Heart right ventricle (tissue), 16 donors: ENCODE measurements at places on chromosomes 6 and 20. TPM values are rescaled to one million over a fixed set of nuclear protein-coding genes. Genes with fewer than 3 reads are reported as not detected.
A peak's percentile ranks its signal among the peaks of the same experiment; 100 is the strongest.

GRCh38 chr20:55582498-55582897 is 422.8 kb downstream of the CBLN4 start:
- no peak for DNase-seq

DNA sequence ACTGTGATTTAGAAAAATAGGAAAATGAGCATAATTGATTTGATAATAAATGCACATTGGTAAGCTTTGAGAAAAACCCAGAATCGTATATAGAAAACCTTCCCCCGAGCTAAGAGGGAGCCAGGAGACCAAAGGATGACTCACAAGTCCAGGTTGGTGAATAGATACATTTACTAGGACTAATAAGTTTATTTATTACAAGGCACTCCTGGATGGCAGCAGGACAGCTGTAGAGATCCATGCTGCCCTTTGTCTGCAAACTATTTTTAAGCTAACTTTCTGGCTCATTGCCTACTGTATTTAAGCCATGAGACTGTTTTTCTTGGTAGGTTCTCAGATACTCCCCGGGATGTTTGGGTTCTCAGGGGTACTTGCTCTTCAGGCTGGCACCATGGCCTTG is 13.4 kb downstream of the CASP8AP2 start:
- no peak for DNase-seq

DNA sequence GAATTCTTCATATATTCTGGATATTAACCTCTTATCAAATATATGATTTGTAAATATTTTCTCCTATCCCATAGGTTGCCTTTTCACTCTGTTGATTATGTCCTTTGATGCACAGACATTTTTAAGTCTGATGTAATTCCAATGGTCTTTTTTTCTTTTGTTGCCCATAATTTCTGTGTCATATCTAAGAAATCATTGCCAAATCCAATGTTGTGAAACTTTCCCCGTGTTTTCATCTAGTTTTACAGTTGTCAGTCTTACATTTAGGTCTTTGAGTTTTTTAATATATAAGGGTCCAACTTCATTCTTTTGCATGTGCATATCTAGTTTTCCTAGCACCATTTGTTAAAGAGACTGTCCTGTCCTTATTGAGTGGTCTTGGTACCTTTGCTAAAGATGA is 111.5 kb downstream of the SESN1 start:
- DNase-seq, result no peak

DLK2 gene
- 0.54 TPM for total RNA-seq

DNA sequence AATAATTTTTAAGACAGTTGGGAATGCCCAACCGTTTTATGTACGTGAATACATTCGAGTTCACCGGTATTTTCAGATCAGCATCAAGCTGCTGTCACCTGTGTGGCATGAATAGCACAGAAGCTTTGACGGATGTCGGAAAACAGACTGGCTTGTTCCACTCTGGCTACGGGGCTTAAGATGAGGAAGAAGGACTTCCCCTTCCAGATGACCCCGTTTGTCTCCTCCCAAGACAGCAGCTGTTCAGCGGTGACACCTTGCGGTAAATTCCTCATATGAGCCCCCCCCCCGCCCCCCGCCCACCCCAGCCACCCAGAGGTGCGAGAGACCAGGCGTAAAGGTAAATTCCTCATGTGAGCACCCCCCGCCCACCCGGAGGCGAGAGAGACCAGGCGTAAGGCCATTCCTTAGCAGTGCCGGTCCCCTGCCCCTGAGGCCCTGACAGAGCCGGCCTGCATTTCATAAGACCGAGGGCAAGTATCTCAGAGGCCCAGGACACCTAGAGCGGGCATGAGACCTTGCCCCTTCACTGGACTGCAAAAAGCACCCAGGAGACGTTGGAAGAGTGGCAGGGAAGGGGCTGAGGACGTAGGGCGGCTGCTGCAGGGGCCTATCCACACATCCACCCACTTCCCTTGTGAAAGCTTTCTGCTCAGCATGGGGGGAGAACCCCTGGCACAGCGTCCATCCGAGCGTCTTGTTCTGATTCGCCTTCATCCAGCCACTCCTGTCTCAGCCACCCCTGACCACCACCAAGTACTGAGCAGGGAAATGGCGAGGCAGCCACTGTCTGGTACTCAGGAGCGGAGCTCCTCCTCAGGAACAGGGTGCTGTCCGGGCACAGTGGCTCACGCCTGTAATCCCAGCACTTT is 7.3 kb upstream of the PCMTD2 start:
- DNase-seq, result no peak

GRCh38 chr6:142845143-142845571 is 99.8 kb downstream of the HIVEP2 start:
- DNase-seq, result no peak

DNA sequence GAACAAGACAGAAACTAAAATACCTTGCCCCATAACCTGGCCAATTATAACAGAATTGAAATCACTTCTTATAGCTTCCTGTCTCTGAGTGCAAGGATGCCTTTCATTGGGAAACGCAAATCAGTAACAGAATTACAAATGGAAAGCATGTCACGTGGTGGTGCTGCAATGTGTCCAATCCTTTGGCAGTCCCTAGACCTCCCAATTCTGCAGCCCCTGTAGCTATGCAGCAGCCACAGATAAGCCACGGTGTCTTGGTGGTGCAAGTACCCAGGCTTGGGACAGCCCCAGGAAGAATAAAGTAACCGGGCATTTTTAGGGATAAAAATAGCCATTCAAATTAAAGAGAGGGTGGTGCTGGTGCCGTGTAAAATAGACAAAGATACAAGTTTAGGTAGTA is 134.6 kb upstream of the CCN2 start:
- DNase-seq, result no peak

DNA sequence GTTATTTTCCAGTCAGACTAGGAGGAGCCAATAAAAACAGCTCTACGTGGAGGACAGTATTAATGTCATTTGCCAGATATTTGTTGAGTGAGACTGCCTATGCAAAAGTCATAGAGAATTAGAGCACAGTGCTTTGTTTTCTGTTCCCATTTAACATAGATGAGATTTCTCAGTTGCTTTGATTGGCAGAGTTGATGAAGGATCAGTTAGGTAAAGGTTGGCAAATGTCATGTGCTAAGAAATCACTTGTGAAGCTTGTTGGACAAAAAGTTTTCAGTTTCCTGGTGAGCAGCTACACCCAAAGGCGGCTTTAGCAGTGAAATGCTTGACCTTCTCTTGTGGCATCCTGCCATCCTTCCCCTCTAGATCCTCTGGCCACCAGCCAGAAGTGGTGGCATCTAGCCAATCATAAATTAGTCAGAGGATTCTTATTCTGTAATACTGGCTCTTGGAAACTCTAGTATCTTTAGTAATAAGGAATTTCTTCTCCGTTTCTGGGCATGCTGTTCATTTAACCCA is 37.0 kb downstream of the BCKDHB start:
- peak; percentile 62 for DNase-seq

DNA sequence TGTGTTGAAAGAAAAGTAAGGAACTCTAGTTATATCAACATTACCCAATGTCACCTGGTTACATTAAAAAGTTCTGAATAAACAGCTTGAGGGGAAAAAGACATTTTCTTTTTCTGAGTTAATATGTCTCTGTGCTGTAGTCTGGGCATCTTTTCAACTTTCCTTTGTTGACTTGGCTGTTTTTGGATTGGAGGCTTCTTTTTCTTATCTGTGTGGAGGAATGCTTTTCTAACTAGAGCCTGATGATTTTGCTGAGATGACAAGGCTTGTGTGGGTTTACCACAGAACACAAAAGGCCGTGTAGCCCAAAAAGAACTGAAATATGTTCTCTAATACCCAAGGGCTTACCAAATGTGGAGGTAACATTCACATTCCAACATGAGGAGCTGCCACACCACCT is 161.8 kb downstream of the KCNQ5 start:
- no peak for DNase-seq

DNA sequence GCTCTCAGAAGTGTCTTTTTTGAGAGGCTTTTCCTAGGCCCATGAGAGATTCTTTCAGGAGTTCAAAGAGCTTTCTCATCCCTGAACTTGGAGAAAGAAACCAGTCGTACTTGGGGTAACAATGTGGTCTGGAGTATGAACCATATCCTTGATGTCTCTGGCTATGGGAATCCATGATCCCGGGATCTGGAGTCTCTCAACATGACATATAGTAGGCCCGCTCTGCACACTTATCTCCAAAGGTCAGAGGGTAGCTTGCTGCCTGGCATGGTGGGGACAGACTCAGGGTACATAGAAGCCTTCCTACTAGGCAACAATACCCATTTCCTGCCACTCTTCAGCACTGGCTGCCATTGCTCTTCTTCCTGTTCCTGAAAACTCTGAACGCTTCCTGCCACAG is 42.2 kb upstream of the NFATC2 start:
- no peak for DNase-seq

DNA sequence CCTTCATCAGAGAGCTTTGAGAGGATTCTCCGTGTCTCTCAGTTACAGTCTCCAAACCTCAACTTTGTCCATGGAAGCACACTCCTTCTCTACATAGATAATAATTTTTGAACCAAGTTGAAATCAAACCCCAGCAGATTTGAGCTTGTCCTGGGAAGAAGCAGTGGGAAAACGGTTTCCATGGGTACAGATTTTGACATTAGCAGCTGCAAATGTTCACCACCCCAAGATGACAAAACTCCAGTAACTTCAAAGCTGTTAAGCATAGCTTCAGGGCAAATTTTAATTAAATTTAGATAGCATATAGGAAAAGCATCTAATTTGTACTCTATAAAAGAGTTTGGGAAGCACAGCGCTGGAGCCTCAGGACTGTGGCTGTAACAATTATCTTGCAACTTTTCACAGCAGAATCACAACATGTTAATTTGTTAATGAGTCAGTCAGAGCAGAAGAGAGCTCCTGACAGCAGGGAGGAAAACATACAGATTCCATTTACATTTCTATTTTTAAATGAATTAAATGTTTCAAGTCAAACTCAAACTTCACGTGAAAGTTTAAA is 240.7 kb downstream of the BMP7 start:
- no peak for DNase-seq

GRCh38 chr20:54139188-54139587 is 34.6 kb downstream of the CYP24A1 start:
- no peak for DNase-seq

DNA sequence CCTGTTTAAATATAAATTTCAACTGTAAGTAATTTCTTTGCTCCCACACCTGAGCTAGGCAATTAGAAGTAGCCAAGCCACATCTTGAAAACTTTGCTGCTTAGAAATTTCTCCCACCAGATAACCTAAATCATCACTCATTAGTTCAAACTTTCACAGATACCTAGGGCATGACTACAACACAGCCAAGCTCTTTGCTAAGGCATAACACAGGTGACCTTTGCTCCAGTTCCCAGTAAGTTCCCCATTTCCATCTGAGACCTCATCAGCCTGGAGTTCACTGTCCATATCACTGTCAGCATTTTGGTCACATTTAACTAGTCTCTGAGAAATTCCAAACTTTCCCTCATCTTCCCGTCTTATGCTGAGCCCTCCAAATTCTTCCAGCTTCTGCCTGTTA is 79.8 kb upstream of the OPRM1 start:
- DNase-seq, result no peak

DNA sequence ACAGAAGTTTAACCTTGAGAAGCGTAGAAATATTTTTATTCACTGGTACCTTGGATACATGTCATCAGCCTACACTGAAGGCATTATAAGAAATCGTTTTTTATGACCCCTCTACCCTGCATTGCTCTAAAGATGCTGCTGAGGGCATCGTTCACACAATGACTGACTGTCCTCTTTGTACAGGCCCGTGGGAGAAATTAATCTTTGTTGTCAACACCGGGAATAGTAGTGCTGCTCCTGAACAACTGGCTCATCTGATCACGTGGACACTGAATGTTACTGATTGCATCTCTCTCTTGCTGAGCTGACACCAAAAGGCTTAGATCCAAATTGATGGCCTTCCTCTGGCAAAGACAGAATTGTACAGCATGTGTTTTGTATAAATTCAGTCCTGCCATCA is 157.1 kb upstream of the SMLR1 start:
- no peak for DNase-seq

- no peak for DNase-seq
These were observed 570 bp upstream of the ANKS1A start for GRCh38 chr6:34888514-34888856.

MCHR2 gene
- not detected for total RNA-seq

SLC22A2 gene
- not detected for total RNA-seq
